ENCODE measurements at places on chromosomes 7 and 10.

- no peak for DNase-seq
These were observed 82.1 kb downstream of the AVL9 start for GRCh38 chr7:32577421-32577820.

- DNase-seq: no peak
These were observed 243.6 kb downstream of the FOXP2 start for GRCh38 chr7:114658216-114658615.

GRCh38 chr10:35795131-35795824, 153.2 kb upstream of the FZD8 start:
- no peak for DNase-seq

- DNase-seq: no peak
These were observed 19.1 kb downstream of the PI4K2A start for GRCh38 chr10:97659589-97659988.

DNA sequence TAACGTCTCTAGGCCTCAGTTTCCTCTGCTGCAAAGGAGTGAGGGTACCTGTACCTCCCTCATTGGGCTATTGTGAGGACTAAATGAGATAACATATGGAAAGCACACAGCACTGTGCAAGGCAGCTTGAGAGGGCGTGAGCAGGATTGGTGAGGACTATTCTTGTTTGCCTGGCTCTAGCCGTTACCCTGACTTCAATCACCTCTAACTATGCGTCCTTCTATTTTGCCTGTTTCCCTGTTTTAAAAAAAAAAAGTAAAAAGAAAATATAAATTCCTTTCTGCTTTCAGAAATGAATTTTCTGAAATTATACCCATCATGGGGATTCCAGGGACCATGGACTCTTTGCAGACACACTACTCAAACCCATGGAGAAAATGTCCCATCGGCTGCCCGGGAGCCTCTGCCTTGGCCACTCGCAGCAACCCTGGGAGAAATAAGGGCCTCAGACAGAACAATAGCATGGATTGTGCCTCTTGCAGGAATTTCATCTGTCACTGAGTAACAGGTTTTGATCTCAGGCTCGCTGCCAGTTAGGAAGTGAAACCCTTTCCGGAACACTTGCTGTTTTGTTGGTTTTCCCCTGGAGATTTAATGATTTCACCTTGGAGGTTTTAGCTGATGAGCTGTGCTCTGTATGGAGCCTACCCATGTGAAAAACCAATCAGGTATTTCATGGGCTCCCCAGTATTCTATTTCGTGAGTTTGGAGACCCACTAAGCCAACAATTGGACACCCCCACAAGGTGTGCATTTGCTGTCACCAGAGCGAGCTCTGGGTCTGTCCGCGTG, 55.6 kb downstream of the STEAP1B start:
- DNase-seq: no peak

- no peak for DNase-seq
These were observed 133.6 kb upstream of the RET start for GRCh38 chr10:42943025-42943818.

- no peak for DNase-seq
These were observed 71.2 kb downstream of the APBB1IP start for GRCh38 chr10:26509307-26509706.

GRCh38 chr7:17178545-17178944, 119.9 kb upstream of the AHR start:
- DNase-seq: no peak

- no peak for DNase-seq
These were observed 18.2 kb downstream of the CYP17A1 start for GRCh38 chr10:102819054-102819453.

DNA sequence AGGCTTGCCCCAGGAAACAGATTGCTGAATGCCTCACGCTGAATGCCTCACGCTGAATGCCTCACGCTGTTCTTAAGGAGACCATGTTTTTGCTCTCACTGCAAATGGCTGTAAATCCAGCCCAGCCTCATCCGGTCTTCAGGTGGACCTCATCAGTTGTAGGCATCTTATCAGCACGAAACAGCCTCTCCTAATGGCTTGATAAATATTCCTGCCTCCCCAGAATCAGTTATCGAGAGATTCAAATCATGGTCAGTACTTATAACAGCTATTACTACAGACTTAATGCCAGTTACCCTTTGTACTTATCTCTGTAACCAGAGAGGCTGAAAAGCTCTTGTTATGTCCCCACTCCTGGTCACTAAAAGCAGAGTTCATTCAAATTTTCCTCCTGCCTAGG, 290.6 kb downstream of the FZD1 start:
- no peak for DNase-seq

Measured in NCI-H510A treated with DMSO at 0.1 percent for 48 hours (cell line).